NCI-H748 treated with DMSO at 0.1 percent for 48 hours (cell line): ENCODE measurements at places on chromosomes 5 and 9.

DNA sequence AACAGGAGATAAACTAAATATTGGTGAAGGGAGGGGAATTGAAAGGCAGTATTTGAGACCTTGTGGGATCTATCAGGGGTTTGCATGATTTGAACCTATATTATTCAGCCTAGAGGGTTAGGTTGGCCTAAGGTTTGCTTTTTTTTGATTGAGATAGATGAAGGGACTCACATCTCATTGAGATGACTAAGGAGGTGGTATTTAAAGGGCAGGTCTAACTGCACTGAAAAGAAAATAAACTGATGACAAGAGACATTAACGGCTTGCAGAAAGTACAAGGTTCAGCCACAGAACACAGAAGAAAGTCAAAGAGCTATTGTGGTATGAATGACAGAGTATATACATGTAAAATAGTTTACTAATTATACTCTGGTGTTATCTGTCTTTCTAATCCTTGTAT lies 412.7 kb downstream of the CDH10 start:
- no peak for DNase-seq

GRCh38 chr5:125865166-125865815 lies 557.9 kb upstream of the GRAMD2B start:
- DNase-seq, result no peak

GRCh38 chr9:115004545-115004944 lies 74.2 kb upstream of the TNFSF8 start:
- DNase-seq, result no peak

GRCh38 chr9:103364753-103365152 lies 369.6 kb downstream of the CYLC2 start:
- no peak for DNase-seq

- DNase-seq, result no peak
Observed at GRCh38 chr5:167843881-167844572, 447.4 kb upstream of the WWC1 start.

GRCh38 chr5:89428624-89429023 lies 545.6 kb upstream of the MEF2C start:
- DNase-seq, result no peak

DNA sequence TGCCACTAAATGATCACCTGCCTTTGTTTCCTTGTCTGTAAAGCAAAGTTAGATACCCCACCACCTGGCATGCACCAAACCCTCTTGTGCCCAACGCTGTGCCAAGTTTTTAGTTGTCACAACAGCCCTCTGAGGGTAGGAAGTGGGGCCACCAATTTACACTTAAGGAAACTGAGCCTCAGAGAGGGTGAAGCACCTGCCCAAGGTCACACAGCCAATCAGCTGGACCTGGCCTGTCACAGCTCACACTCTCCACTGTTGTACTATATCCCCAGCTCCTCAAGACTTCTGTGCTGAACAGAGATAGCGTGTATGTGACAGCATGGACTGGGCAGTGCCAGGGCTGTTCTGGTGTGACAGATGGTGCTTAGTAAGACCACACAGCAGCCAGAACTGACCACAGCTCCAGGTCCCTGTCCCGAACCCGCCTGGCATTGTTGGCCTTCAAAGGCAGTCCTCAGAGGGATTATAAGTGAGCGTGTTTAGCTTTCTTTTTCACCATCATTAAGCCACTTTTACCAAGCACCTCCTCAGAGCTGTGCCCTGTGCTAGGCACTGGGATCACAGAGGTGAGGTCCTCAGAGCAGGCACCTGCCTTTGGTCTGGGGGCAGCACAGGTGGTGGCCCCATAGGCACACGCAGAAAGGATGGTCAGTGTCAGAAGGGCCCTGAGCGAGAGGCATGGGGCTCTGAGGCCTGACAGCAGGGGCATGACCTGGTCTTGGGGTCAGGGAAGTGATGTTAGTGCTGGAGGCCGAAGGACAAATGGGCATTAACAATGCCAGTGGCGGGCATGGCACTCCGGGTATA lies 71.1 kb downstream of the COL27A1 start:
- no peak for DNase-seq

DNA sequence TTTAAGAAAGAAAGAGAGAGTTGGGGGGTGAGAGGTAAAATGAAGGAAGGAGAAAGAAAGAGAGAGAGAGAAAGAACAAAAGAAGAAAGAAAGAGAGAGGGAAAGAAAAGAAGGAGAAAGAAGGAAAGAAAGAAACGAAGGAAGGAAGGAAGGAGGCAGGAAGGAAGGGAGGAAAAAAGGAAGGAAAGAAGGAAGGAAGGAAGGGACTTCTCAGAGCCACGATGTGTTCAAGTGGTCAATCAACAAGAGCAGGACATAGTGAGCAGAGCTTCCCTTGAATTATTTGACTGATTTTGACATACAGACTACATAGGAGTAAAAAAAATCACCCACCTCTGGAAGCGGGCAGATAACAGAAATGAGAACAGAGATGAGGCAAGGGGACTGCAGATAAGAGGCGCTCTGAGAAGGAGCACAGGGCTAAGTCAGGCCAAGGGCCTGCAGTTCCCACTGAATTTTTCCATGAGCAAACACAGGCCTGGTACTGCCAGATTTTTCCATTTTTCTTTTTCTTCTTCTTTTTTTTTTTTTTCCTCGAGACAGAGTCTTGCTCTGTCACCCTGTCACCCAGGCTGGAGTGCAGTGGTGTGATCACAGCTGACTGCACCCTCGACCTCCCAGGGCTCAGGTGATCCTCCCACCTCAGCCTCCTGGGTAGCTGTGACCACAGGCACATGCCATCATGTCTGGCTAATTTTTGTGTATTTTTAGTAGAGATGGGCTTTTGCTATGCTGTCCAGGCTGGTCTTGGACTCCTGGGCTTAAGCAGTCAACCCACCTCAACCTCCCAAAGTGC lies 77.7 kb upstream of the IL17B start:
- no peak for DNase-seq

DNA sequence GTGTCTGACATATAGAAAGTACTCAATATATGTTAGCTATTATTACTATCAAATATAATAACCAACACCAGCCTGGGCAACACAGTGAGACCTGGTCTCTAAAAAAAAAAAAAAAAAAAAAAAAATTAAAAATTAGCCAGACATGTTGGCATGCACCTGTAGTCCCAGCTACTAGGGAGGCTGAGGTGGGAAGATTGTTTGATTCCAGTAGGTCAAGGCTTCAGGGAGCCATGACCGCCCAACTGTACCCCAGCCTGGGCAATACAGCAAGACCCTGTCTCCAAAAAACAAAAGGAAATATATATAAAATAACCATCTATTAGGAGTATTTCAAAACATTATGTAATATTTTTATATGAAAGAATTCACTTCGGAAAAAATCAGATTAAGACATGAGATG lies 40.6 kb downstream of the CLINT1 start:
- DNase-seq, result no peak

DNA sequence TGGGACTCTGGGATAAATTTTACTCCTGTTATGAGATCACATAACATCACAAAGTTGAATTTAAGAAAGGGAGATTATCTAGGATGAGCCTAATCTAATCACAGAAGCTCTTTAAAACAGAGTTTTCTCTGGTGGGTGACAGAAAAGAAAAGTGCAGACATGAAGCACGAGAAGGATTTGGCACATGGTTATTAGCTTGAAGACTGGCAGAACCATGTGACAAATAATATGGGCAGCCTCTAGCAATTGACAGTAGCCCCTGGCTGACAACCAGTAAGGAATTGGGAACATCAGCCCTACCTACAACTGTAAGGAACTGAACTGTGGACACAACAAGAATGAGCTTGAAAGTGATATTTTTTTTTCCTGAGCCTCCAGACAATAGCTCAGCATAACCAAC lies 243.1 kb downstream of the HTR1A start:
- DNase-seq, result no peak

DNA sequence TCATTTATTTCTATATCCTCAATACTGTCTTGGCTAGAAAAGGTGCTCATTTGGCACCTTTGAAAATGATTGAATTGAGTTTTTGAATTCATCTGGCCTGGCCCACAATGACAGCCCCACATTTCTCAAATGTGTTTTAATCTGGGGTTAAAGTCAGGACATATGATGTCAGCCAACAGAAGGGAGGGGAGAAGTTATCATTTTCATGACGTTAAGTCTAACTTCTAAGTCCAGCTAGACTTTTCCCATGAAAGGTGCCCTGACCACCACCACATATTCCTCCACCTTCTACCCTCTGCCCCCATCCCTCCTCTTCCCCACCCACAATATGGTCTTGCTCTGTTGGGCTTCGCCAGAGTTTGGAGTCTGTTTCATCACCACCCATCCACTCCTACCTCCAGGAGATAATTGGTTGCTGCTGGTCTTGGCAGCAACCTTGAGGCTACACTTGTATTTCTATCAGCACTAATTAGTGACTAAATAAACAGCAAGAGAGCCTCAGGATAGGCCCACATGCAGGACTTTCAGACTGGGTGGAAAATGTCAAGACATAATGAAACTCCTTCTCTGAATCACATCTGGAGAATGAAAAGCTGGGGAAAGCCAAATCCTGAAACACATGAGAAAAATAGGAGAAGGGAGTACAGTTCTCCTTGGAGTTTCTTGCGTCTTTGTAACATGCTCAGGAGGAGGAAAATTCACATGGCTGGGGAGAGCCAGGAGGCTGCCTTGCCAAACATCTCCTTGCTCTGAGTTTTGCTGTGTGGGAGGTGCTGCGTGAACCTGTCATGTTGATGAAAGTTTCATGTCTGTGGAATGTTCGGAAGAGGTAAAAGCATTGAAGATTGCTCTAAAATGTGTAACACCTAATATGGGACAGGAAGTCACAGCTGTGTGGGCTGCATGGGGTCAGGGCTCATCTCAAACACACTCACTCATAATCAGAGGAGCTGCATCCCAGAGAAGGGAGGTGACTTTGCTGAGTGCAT lies 544.7 kb upstream of the KLF4 start:
- DNase-seq, result no peak

- no peak for DNase-seq
Observed at GRCh38 chr9:98396236-98396635, 140.8 kb upstream of the TBC1D2 start.

- no peak for DNase-seq
Observed at GRCh38 chr5:137148159-137148558, 351.0 kb downstream of the SPOCK1 start.

- no peak for DNase-seq
Observed at GRCh38 chr5:19853616-19854240, 134.3 kb downstream of the CDH18 start.

DNA sequence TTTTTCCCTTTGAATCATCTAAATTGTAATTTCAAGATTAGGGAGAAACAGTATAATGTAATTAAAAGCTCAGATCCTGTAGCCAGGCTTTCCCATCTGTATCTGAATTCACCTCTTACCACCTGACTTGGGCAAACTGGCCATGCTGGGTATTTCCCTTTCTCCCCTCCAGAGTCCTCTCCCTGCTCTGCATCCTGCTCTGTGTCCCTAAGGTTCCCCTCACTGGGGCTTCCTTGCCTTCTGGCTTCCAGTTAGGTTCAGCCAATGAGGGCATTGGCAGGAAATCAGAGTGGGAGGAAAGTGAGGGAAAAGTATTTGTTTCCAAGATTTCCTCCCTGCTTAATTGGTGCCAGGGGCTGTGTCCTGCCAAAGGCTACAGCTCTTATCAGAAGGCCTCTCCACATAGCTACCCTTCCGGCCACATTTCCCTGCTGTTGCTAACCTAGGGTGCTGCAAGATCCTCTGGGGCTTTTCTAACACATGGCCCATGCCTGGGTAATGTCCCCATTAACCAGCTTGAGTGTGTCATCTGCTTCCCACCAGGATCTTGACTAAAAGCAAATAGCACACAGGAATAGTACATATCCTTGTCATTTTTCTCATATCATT lies 51.0 kb upstream of the MPDZ start:
- no peak for DNase-seq

- no peak for DNase-seq
Observed at GRCh38 chr5:135901633-135902032, 6.0 kb upstream of the IL9 start.

- DNase-seq, result no peak
Observed at GRCh38 chr9:135986605-135987004, 25.4 kb upstream of the UBAC1 start.

DNA sequence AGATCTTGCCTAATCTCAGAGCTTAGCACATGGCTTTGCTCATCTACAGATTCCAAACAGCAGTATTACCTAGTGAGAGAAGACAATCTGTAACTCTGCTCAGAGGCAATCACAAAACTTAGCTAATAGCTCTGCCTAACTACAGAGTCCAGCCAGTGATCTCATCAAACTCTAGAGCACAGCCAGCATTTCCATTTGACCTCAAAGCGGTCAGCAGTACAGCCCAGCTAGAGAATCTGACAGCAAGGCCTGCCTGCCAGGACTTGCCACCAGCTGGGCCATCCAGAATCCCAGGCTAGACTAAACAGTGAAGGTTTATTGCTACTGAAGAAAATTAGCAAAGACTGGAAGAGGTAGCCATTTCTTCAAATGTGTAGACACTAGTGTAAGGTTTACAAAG lies 217.9 kb upstream of the VLDLR start:
- DNase-seq, result no peak

GRCh38 chr5:77168161-77168878 lies 42.2 kb upstream of the PDE8B start:
- no peak for DNase-seq

GRCh38 chr5:91699429-91699828 lies 316.3 kb upstream of the ARRDC3 start:
- no peak for DNase-seq

DNA sequence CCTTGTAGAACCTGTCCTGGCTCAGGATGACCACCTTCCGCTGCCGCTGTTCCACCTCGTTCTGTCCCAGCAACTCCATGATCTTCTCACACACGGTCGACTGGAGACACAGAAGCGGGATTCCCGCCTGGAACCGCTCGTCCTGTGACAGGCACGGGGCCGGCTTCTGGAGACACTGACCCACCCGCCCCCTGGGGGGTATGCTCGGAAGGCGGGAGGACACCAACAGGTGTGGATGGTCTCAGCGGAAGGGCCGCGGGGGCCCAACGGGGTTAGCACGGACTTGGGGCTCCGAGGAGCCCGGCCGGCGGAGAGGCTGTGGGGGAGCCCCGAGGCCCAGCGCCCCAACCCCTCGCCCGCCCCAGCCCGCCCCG lies 530 bp downstream of the UCK1 start:
- no peak for DNase-seq
